NCI-H2029 treated with DMSO at 0.1 percent for 48 hours (cell line): ENCODE measurements at places on chromosomes 7 and 10.

DNA sequence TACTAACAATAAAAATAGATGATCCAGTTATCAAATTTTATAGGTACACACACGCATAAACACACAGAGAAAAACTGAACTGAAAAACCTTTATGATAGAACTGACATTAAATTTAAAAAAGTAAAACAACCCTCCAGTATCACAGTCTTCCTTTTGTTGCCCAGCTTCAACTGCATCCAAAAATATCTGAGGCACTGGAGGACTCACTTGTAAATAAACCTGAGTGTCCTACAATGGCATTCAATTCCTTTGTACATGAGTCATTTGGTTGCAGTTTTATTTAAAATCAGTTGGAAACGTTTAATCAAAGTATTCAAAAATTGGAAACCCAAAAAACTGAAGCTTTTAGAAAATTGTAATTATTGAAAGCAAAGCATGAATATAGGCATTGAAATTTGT is 265.2 kb upstream of the CSTF2T start:
- DNase-seq = no peak

GRCh38 chr7:24755541-24756407 is 1.5 kb downstream of the GSDME start:
- no peak for DNase-seq

- no peak for DNase-seq
Observed at GRCh38 chr10:35300063-35300699, 36.1 kb upstream of the CCNY start.

DNA sequence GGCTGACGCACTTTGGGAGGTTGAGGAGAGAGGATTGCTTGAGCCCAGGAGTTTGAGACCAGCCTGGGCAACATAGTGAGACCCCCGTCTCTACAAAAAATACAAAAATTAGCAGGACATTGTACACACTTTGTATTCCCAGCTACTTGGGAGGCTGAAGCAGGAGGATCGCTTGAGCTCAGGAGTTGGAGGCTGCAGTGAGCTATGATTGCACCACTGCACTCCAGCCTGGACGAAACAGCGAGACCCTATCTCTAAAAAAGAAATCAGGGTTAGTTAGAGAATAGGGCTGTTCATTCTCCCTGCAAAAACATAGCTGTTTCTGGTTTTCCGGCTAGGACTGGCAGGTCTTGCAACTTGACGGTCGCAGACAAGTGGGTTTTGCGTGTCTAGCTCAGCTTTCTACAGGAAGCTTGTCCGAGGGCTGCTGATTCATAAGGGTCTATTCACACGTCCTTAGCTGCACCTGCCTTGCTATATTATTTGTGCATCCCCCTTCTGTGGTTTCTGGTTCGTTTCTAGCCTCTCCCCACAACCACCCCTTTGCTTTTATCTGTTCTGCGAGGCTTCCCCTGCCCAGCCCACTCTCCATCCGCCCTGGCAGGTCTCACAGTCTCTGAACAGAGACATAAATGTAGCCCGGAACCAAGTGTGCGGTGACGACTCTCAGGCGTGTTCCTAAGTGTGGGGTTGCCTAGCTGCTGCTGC is 10.7 kb downstream of the AMZ1 start:
- DNase-seq = no peak

GRCh38 chr10:29681676-29682448 is 47.1 kb upstream of the SVIL start:
- DNase-seq = no peak

GRCh38 chr7:142053988-142054387 is 57.5 kb upstream of the MGAM2 start:
- no peak for DNase-seq

DNA sequence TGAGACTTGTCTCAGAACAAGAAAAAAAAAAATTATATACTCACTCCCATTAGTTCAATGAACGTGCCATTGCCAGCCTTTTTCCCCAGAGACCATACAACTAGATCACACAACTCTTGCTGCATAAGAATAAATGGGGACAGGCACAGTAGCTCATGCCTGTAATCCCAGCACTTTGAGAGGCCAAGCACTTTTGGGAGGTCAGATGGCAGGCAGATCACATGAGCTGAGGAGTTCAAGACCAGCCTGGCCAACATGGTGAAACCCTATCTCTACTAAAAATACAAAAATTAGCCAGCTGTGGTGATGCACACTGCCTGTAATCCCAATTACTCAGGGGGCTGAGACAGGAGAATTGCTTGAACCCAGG is 13.6 kb downstream of the PDLIM1 start:
- DNase-seq = no peak

DNA sequence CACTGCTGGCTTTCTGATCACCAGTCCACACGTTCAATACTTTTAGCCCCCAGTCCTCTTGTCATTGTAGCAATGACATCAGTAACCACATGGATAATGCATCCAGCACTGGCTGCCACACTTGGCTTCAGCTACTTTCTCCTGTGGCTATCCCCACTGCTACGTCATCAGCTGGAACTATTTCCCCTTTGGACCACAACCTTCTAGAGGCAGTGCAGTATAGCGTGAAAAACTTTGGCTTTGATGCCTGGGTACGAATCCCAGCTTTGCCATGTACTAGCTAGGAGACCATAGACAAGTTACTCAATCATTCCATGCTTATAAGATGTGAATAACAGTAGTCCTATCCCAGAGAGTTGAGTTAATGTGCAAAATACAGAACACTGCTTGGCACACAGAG is 63.2 kb downstream of the CCDC3 start:
- DNase-seq = no peak
